Mucosa of gallbladder (tissue), 1 donor: ENCODE measurements at places on chromosomes 6 and 20. TPM values are rescaled to one million over a fixed set of nuclear protein-coding genes. Genes with fewer than 3 reads are reported as not detected.

Gene ETV7
- total RNA-seq, result 2.5 TPM

Gene PPP1R14C
- total RNA-seq, result 0.37 TPM

Gene LHFPL5
- total RNA-seq, result 0.69 TPM

Gene SLC35F1
- 1.1 TPM for total RNA-seq

Gene COX4I2
- total RNA-seq, result 3.8 TPM

Gene ANKRD6
- total RNA-seq, result 14.9 TPM

DNA sequence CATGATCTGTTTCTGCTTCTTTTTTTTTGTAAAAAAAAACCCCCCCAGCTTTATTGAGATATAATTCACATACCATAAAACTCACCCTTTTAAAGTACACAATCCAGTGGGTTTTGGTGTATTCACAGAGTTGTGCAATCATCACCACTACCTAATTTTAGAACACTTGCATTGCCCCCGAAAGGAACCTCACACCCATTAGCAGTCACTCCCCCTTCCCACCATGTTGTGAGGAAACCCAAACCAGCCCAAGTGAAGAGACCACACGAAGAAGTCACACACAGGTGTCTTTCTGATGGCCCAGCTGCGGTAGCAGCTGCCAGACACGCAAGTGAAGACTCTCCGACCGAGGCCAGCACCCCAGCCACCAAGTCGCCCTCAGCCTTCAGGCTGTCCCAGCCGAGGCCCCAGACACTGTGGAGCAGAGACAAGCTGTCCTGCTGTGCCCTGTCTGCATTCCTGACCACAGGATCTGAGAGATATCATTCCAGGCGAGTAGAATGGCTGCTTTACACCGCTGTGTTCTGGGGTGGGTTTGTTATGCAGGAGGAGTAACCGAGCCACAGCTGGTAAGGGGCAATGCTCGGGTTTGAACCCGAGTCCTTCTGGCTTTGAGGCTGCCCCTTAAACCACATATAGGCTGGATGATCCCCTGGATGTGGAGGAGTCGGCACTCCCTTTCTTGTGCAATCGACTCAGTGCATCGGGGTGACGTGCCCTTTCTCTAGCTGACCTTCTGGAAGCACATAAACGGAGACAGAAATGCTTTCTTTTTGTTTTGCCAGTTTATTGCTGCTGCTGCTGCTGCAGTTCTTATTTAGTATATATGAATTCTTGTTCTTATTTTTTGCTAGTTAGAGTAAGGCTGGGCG, 59.1 kb upstream of the PTPN1 start:
- no peak for DNase-seq

GRCh38 chr20:46343975-46344357, 35.7 kb upstream of the CDH22 start:
- no peak for DNase-seq

- DNase-seq, result no peak
Measured at GRCh38 chr6:7784706-7785105, 58.8 kb downstream of the BMP6 start.

DNA sequence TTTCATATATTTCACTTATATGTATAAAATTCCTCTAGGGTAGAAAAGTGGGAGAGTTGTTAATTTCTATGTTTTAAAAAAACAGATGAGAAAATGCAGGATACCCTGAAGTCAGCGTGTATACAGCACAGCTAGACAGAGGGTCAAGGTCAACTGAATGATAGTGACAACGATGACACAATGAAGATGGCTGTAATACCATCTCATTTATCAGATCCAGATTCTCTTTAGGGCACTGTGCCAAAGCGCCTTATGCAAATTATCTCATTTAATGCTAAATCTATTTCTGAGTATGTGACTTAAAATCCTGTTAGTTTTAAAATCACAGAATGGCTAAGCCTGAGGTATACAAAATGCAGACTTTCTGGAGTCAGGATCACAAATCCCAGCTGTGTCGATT, 431.4 kb upstream of the RUNX2 start:
- DNase-seq, result no peak

DNA sequence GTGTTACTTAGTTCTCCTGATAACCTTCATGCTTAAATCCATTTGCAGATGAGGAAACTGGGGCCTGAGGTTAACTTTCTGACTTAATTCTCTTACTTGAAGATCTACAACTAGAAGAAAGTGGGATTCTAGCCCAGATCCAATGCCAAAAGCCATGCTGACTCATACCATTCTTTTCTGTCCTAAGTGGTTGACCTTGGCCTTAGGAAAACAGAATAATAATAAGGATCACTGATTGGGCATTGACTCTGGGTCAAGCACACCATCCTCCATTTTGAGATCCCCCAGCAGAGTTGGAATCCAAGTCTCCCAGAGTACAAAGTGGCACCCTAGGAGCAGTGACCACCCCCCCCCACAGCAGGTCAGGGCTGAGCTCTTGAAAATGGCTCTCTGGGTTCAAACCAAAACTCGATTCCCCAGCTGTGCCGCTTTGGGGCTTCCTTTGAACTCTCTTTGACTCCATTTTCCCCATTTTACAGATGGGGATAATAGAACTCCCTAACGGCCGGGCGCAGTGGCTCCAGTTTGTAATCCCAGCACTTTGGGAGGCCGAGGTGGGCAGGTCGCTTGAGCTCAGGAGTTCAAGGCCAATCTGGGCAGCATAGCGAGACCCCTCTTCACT, 12.8 kb upstream of the ZNF217 start:
- DNase-seq, result no peak

DNA sequence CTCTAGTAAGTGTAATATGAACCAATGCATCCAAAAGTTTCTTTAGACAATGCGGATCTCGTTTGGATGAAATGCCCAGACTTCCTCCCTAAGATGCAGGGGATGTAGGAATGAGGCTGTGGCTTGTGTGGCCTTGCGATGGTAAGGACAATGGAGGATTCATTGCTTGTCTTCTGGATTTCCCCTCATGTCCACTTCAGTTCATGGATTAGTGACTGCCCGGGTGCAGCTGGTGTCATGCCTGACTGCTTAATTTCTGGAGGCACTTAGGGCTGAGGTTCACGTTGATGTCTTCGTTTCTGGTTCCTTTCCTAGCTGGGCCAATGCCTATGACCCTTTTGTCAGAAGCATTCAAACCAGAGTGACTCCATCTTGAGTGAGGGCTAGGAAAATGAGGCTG, 93.8 kb downstream of the SCP2D1 start:
- DNase-seq, result no peak

DNA sequence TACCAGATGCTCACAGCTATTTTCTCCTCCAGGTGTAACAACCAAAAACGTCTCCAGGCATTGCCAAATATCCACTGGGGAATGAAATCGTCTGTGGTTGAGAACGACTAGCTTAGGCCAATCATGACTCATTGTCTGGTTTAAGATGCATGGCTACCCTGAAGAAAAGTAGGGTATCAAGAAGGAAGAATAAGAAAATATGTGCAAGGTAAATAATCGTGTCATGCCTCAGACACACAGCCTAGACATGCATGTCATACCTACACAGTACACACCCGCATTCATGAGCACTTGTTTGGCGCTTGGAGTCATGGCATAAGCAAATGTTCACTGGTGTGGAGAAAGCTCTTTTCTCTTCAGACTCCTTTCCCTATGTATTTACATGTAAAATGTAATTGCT, 745.7 kb downstream of the MAFB start:
- no peak for DNase-seq

DNA sequence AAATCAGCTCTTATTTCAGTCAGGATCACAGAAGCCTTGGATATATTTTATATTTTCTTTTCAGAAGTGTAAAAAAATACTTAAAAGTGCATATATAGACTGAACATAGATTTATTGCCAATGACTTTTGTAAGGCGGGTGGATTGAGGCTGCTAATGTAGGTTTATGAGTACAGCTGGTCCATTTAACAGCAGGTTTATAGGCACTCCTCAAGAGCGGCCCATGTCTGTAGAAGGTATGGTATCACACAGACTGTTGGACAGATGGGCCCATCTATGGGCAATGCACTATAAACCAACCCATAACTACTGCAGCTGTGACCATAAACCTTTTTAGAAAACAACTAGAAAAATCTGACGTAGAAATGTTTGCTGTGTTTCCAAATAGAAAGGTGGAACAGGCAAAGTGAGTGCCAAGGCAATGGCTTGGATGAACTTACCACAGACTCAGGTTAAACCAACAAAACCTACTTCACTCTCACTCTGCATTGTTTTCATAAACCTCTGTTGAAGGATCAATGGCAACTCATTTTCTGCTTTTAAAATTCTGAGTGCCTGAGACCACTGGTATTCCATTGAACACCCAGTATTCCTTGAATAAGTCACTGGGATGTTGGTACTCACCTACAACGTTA, 170.6 kb upstream of the EYA4 start:
- no peak for DNase-seq

DNA sequence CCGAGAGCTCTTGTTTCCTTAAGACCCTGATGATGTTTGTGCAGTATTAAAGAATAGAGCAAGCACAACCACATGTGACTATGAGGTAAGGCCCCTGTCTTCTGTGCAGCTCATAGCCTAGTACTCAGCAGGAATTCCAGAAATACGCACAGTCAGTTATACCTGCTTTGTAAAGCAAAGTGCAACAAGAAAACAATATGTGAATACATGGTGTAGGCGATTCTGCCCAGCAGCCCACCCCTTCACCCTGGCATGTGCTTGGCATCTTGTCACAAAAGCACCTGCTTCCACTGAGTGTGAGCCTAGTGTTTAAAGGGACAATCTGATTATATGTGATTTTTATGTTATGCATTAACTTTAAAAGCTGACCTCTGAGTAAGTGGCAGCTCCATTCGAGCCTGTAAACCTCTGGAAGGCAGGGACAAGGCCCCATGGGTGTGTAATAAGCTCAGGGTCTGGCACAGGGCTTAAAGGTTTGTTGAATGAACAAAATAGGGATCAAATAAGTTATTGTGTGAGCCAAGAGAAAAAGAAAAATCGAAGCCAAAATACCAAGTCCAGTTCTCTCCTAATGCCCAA, 148.7 kb downstream of the DOK5 start:
- peak; percentile 53 for DNase-seq

- peak; percentile 62 for DNase-seq
Measured at GRCh38 chr6:137094411-137095008, 49.7 kb upstream of the IL20RA start.
